Neural crest cell (in vitro differentiated cells): ENCODE measurements at places on chromosomes 1 and 21. TPM values are rescaled to one million over a fixed set of nuclear protein-coding genes. Genes with fewer than 3 reads are reported as not detected.

DNA sequence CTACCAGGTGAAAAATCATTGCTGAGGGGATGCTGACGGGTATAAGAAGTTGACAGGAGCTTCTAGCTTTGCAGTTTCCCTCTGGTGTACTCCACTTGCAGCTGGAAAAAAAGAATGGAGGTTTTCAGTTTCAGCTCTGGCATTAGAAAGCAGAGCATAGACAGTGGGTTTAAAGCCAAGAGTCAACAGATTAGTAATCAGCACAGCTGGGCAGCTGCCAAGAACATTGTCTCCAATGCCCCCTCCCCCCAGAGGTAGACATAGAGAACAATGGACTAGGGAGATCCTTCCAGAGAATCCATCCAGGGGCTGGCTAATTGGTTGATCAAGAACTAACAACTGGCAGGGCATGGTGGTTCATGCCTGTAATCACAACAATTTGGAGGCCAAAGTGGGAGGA is 10.1 kb upstream of the ZBTB8B start:
- H3K27me3 ChIP-seq = peaks cover 2% of the 10 kb centered on the region
- no peak overlapping the region for H3K4me3 ChIP-seq
- no peaks in the 10 kb centered on the region for H3K36me3 ChIP-seq
- DNase-seq = no peak
- H3K4me1 ChIP-seq = no peaks in the 10 kb centered on the region

GRCh38 chr1:206661161-206661820 is 23.4 kb upstream of the MAPKAPK2 start:
- no peak overlapping the region for H3K4me3 ChIP-seq
- no peak overlapping the region for H3K27ac ChIP-seq
- H3K4me1 ChIP-seq = peaks cover 23% of the 10 kb centered on the region
- H3K36me3 ChIP-seq = no peaks in the 10 kb centered on the region
- no peak for DNase-seq

GRCh38 chr1:19346026-19346425 is 33.9 kb downstream of the SLC66A1 start:
- H3K4me1 ChIP-seq = peaks cover 10% of the 10 kb centered on the region
- H3K4me3 ChIP-seq = no peak overlapping the region
- no peak overlapping the region for H3K27ac ChIP-seq
- peaks cover 3% of the 10 kb centered on the region for H3K36me3 ChIP-seq

DNA sequence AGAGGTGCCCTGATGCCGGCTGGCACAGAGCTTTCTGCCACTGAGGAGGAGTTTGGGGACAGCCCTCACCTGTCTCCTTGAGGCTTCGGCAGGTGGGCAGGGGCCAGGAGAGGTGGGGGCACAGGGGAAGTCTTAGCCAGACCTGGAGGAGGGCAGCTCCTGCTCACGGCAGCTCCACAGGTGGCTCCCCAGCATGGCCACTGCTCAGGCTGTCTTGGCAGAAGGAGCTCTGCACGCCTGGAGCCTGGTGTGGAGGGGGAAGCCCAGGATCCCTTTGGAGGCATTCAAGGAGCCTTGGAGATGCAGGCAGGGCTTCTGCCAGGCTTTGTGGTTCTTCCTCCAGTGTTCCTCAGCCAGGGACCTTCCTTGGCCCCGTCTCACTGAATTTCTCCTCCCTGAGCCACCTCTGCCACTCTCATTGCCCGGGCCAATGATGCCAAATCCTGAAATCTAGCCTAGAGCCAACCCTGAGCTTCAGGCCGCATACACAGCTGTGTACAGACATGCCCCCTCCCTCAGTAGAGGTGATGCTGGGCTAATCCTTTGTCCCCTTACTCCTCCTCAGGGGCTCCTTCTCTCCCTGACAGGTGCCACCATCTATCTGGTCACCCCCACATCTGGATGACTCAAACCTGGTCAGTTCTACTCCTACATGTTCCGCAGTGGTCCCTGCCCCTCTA is 251.8 kb upstream of the VAMP3 start:
- no peaks in the 10 kb centered on the region for H3K27me3 ChIP-seq
- no peaks in the 10 kb centered on the region for H3K36me3 ChIP-seq
- no peak for DNase-seq
- H3K27ac ChIP-seq = no peak overlapping the region
- H3K4me3 ChIP-seq = no peak overlapping the region
- no peaks in the 10 kb centered on the region for H3K4me1 ChIP-seq

DNA sequence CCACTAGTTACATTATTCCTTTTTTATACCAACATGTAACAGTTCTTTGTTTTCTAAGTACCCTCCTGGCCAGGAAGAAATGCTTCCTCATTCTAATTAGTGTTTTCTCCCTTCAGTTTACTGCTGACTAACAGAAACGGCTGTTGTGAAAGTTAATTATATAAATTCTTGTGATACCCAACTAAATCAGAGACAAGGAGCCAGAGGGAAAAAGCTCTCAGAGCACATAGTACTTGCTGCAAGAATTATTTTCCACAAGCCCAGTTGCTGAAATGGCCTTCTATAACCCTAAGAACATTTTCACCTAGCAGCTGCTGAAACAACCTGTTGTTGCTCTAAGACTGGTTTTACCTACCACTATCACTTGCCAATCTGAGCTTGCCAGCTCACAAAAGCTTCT is 82.4 kb downstream of the FAF1 start:
- H3K4me3 ChIP-seq = no peak overlapping the region
- no peak overlapping the region for H3K27ac ChIP-seq
- no peak for DNase-seq
- H3K27me3 ChIP-seq = no peaks in the 10 kb centered on the region
- H3K36me3 ChIP-seq = no peaks in the 10 kb centered on the region

DNA sequence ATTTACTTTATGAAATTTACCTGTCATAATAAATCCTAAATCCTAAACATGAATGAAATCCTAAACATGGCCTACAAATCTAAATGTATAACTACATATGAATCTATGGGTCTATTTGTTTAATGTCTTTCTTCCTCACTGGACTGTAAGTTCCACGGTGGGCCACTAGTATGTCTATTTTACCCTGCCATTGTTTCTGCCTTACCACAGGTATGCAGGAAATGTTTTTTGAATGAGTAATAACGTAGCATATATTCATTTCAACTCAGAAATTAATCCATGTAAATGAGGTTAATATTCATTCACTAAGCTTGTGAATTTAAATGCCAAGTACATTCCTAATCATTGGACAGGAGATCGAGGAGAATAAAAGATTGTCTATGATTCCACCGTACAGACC is 35.3 kb downstream of the B3GALNT2 start:
- no peaks in the 10 kb centered on the region for H3K4me1 ChIP-seq
- no peak for DNase-seq
- H3K36me3 ChIP-seq = peaks cover 17% of the 10 kb centered on the region

GRCh38 chr1:31238986-31239613 is 587 bp downstream of the NKAIN1 start:
- peak overlapping the region; percentile 94 for H3K27ac ChIP-seq
- peaks cover 42% of the 10 kb centered on the region for H3K4me1 ChIP-seq
- H3K4me3 ChIP-seq = peak overlapping the region; percentile 92
- DNase-seq = peak; percentile 64
- no peaks in the 10 kb centered on the region for H3K27me3 ChIP-seq

- H3K27me3 ChIP-seq = no peaks in the 10 kb centered on the region
- peaks cover 7% of the 10 kb centered on the region for H3K4me1 ChIP-seq
- no peaks in the 10 kb centered on the region for H3K36me3 ChIP-seq
- no peak overlapping the region for H3K27ac ChIP-seq
- no peak overlapping the region for H3K4me3 ChIP-seq
Measured at GRCh38 chr1:187067160-187067559, 238.4 kb downstream of the PLA2G4A start.

- no peak for DNase-seq
- H3K27ac ChIP-seq = no peak overlapping the region
- no peaks in the 10 kb centered on the region for H3K36me3 ChIP-seq
Measured at GRCh38 chr1:221435504-221435904, 306.4 kb downstream of the DUSP10 start.

DNA sequence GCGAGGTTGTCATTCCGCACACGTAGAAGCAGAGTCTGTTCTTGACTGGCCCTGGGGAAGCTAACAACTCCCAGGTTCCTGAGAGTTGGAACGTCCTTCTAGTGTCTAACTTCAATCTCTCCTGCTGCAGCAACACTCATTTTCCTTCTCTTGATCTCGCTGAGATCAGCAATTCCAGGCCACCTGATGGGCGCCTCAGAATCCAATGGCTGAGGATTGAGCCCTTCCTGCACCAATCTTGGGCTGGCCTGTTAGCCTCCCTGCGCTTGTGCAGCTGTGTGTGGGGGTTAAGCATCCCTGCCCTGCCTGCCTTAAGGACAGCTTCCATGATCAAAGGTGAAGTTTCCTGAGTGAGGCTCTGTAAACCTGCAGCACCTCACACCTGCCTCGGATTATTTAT is 87.9 kb downstream of the SYT2 start:
- H3K4me3 ChIP-seq = no peak overlapping the region
- H3K36me3 ChIP-seq = no peaks in the 10 kb centered on the region
- H3K4me1 ChIP-seq = peaks cover 11% of the 10 kb centered on the region
- H3K27ac ChIP-seq = peak overlapping the region; percentile 54
- no peak for DNase-seq
- H3K27me3 ChIP-seq = no peaks in the 10 kb centered on the region

DNA sequence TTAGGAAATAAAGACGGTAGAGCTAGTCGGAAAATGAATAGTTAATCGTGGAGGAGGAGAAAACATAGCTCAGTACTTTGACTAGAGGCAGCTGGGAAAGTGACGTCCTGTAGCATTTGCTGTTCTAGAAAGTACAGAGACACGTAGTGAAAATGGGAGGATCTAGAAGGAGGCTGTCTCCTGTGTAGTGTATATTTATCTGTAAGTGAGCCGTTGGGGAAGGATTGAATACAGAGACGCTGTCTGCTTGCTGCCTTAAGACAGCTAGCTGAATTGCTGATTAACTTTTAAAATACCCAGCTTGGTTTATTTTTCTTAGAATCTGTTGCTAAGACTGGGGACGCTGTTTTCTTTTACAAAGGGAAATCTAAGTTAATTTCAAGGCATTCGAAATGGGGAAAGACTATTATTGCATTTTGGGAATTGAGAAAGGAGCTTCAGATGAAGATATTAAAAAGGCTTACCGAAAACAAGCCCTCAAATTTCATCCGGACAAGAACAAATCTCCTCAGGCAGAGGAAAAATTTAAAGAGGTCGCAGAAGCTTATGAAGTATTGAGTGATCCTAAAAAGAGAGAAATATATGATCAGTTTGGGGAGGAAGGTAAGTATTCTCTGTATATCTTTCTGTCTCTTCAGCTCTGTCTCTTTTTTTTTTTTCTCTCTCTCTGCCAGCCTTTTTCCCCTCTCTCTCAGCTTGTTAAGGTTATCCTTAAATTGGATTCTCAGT is at the start of gene DNAJB4:
DNAJB4 (plus strand) TSS at position 221 of the 729 bp plus-strand sequence; CDS start at position 393, 172 bp downstream.
- peaks cover 2% of the 10 kb centered on the region for H3K27me3 ChIP-seq
- H3K27ac ChIP-seq = peak within 1 kb of the TSS; percentile 96
- DNase-seq = peak; percentile 20
- H3K36me3 ChIP-seq = no peaks in the 10 kb centered on the region
- peaks cover 40% of the 10 kb centered on the region for H3K4me1 ChIP-seq
- H3K4me3 ChIP-seq = peak within 1 kb of the TSS; percentile 75

CLDN19 gene
- 0.14 and 0.19 TPM in 2 replicates for total RNA-seq

HCN3 gene
- total RNA-seq = 20.8 and 22.4 TPM in 2 replicates

CD1B gene
- not detected in 2 replicates for total RNA-seq

EXTL1 gene
- total RNA-seq = 7.6 and 8.1 TPM in 2 replicates

CDK18 gene
- 26.4 and 30.8 TPM in 2 replicates for total RNA-seq

PALMD gene
- total RNA-seq = 0.21 and 0.36 TPM in 2 replicates

GPX7 gene
- total RNA-seq = 30.6 and 31.1 TPM in 2 replicates
